ENCODE measurements at places on chromosomes 2 and 18.

GRCh38 chr2:65026704-65027464, 29.3 kb upstream of the CEP68 start:
- DNase-seq, result no peak

DNA sequence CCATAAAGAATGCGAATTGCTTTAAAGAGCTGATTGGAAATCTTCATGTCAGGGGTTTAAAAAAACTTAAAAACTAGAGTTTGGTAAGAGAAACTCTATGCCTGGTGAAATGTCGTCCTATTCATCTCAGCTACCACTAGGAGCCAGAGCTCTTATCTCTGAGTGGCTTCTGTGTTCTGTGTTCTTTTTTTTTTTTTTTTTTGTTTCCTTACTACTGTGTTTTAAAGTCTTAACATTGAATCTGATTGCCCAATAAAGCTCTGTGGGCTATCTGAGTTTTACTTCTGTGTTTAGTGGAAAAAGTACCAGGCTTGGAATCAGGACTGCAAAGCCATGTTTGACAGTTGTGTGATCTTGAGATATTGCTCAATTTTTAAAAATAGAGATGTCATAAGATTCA, 494.8 kb downstream of the RIT2 start:
- DNase-seq, result no peak

DNA sequence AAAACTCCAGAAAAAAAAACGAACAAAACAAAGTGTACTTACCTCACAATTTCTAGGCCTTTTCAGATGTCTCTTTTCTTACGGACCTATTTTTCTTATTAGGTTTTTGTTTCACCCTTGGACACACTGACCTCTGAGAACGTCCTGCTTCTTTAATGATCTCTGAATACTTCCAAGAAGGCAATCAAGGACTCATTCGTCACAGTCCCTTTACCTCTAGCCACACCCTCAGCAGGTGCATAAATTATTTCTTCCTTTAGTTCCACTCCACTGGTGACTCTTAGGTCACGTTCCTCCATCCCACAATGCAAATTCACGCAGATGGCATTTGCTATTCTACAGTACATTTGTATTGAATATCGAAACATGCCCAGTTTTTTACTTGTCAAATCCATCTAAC, 21.9 kb downstream of the PELI1 start:
- DNase-seq, result no peak

DNA sequence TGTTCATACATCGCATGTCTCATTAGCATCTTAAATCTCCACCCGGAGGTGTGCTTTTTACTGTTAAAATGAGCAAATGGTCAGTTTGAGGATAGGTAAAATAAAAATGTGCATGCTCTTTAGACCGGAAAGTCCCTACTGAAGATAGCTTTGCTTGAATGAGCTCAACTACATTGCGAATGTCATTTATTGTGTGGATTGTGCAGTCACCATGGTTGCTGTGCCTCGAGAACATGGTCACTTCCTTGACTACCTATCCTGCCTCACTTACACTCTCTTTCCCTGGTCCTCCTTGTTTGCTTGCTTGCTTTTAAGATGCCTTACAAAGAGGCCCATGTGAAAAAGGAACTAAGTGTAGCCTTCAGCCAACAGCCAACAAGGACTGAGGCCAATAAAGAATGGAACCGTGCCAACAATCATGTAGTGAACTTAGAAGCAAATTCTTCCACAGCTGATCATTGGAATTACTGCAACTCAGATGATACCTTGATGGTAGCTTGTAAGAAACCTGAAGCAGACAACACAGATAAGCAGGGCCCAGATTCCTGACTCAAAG, 72.2 kb upstream of the BARD1 start:
- no peak for DNase-seq

GRCh38 chr2:131801210-131801744, 273.6 kb downstream of the CCDC74A start:
- DNase-seq, result no peak

GRCh38 chr2:53096351-53096750, 671.3 kb upstream of the CHAC2 start:
- no peak for DNase-seq

GRCh38 chr2:13002536-13003331, 286.0 kb downstream of the TRIB2 start:
- no peak for DNase-seq

- DNase-seq, result no peak
Measured at GRCh38 chr18:79740521-79741361, 57.0 kb upstream of the KCNG2 start.

- no peak for DNase-seq
Measured at GRCh38 chr2:125095826-125096225, 1070.7 kb downstream of the CNTNAP5 start.

- no peak for DNase-seq
Measured at GRCh38 chr2:52857722-52858121, 909.9 kb upstream of the CHAC2 start.

- DNase-seq, result no peak
Measured at GRCh38 chr2:199186301-199186751, 271.4 kb downstream of the SATB2 start.

- DNase-seq, result peak; percentile 48
Measured at GRCh38 chr18:25832001-25832604, 258.3 kb downstream of the SS18 start.

DNA sequence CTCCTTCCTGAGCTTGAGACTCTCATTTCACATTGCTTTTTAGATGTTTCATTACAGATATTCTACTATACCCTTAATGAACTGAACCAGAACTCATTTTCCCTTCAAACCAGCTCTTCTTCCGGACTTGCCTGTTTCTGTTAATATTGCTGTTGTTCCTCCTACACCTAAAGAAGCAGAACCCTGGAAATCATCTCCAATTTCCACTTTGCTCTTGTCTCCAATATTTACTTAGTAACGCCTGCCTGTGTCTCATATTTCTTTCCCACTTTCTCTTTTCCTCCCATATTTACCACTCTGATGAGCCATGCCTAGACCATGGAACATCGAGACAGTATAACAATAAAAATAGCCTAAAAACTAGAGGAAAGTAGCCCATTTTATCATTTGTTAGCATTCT, 17.9 kb upstream of the GMCL1 start:
- no peak for DNase-seq

DNA sequence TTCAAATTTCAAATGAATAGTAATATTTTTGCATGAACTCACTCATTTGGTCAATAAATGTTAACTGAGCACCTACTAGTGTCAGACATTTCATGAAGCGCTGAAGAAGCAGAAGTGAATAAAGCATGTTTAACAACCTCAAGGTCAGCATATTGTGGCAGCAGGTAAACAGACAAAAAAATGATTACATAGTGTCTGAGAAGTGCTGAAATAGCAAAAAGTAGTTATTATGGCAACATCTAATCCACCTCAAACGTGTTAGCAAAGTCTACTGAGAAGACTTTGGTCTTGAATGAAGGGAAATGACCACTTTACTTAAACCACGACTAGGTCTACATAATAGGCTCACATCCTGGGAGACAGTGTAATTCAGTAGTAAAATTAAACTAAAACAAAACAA, 452.2 kb upstream of the LRATD1 start:
- no peak for DNase-seq

GRCh38 chr2:166344286-166345113, 31.2 kb downstream of the SCN9A start:
- peak; percentile 6 for DNase-seq

GRCh38 chr2:106356291-106356690, 111.9 kb downstream of the RGPD3 start:
- no peak for DNase-seq

GRCh38 chr2:41966431-41966893, 81.4 kb upstream of the PKDCC start:
- DNase-seq, result peak; percentile 28

DNA sequence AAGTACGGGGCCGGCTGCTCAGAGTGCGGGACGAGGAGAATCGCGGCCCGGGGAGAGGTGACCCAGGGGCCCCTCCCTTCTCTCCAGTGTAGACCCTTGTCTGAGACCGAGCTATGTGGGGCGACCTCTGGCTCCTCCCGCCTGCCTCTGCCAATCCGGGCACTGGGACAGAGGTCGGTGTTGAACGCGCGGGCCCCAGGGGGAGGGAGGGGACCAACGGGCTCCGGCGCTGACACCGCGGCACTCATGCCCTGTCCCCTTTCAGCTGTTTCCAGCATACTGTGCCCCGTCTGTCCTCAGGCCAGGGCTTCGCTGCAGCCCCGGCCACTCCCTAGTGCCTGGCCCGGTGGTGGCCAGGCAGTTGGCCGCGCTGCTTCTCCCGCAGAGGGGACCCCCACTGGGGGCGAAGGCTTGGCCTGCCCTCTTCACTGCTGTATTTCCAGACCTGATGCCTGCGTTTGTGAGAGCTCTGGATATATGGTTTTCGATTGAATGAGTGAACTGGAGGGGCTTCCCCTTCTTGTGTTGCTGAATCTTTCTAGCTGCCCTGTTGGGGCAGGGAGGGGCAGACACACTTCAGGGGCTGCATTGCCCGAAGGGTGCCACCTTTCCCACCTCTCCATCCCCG, 809 bp downstream of the DBI start:
- peak; percentile 56 for DNase-seq

DNA sequence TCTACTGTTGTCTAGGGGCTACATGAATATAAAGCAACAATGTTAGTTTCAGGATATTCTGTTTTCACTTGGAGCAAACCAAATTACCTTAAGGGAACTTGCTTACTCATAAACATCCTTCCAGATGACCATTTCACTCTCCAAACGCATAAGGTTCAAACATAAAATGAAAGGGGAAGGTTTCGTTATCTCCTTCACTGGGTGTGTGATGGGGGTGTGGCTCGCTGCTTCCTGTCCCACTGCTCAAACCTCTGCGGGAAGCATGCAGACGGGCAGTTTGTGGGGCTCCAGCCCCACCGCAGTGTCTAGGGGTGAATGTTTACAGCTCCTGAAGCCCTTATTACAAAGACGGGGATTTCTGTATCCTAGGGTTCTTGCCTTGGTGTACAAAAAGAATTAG, 1310.9 kb upstream of the TMEFF2 start:
- DNase-seq, result no peak

DNA sequence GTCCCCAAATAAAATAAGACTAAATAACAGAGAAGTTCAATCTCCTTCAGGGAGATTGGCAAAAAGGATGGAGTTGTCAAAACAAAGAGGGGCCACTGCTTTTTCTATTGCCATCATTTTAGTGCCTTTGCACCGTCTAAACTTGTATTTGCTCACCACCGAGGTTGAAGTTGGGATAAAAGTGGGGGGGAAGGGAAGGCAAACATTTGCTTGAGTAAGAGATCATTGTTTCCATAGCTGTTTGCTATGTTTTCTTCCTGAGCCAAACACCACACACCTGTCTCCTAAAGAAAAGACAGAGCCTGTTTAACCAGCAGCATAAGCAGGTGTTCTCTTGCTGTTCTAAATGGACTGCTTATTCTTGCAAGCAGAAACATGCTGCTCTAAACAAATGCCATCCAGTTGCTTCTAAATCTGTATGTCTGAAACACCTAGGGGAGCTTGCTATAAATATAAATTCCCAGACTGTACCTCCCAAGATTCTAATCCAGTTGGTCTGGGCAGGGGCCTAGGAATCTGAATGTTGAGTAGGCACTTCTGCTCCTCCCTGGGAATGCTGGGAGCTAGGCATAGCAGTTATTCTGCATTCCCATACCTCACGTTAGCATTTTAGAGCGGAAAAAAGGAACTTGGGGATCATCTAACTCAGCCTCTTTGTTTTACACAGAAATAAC, 179.4 kb upstream of the ARL4C start:
- DNase-seq, result no peak

- DNase-seq, result no peak
Measured at GRCh38 chr18:37639846-37640245, 74.2 kb upstream of the CELF4 start.

DNA sequence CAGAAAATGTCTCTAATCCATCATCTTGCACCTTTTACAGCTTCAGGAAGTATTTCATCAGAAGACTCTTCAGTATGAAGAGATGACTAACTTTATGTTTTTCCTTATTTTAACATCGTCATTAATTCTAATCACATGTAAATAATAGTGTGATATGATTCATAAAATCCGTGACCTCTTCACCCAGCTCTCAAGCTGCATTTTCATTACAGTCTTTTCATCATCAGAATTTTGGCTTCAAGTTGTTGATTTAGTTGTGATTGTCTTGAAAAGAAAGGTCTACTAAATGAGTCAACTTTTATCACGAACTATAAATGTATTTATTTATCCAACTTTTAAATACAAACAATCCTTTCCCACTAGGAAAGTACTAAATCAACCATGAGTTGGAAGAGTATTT, 410.3 kb downstream of the LRP1B start:
- no peak for DNase-seq

DNA sequence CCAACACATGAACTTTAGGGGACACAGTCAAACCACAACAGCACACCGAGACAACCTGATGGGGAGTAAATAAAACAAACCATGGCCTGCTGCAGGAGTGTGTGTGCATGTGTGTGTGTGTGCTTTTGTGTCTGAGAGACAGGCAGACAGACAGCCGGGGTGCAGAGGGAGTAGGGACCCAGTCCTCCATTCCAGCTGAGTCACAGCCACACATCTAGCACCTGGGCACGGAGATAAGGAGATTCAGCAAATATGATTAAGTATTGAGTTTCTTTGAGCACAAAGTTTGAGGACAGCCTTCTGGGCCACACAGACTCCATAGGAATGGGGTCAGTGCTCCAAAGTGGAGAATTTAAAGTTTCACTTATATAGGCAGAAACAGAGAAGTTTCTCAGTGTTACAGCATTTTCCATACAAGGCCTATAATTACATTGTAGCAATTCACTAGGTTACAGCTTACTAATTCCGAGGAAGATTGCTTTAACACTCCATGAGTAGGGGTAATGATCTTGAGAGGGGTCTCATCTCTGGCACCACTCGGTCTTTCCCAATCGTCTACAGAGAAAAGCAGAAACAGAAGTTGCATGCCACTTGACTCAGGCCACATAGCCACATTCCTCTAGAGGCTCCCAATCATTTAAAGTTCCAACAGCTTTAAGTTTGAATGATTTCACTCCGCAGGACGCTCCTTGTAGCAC, 30.8 kb upstream of the PRLH start:
- DNase-seq, result no peak

DNA sequence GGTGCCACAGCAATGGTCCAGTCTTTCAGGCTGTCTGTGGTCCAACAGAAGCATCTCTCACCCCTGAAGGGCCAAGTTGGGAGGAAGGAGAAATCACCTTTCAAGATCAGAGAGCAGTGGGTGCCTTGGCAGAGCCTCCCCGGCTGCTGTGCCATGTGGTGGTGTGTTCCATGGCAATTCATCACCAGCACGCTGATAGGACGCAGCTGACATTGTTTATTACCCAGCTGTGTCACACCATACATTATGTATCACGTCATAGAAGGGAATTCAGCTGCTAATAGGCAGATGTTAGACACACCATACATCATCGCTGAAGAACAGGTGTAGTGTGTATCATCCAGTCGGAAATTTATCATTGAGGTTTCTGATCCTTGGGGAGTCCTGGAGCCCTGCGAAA, 29.6 kb upstream of the RPL31 start:
- DNase-seq, result no peak

DNA sequence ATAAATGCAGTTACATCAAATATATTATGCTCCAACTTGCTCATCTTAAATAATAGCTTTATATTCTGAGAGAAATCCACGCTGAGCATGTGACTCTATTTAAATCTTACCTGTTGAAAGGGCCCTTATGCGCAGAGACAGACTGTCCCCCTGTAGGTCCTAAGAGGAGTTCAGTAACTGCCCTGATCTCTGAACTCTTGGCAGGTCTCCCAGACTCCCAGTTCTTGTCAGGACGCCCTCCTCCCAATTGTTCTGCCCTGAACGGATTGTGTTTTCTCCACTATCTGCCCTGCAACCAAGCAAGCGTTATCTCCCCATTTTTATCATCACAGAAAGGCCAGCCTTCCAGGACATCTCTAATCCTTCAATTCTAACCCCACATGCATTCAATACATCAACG, 954.6 kb downstream of the TSN start:
- DNase-seq, result no peak

GRCh38 chr18:75132098-75132870, 76.7 kb downstream of the PTGR3 start:
- DNase-seq, result no peak

Data from BE2C (cell line).